Activated T-cell treated with anti-CD3 and anti-CD28 coated beads, Interleukin-2, amount 50 U/mL, for 72 hours (primary cell): ENCODE measurements at places on chromosomes 1 and 21. TPM values are rescaled to one million over a fixed set of nuclear protein-coding genes. Genes with fewer than 3 reads are reported as not detected.

S100A12 gene
- not detected for total RNA-seq

HFM1 gene
- not detected for total RNA-seq

GATAD2B gene
- total RNA-seq = 106 TPM

KRTAP12-4 gene
- total RNA-seq = not detected

KCNH1 gene
- total RNA-seq = not detected

HES5 gene
- total RNA-seq = not detected

ZYG11A gene
- total RNA-seq = 0.35 TPM

LAMB3 gene
- total RNA-seq = 26.0 TPM

VAMP3 gene
- 19.7 TPM for total RNA-seq

F11R gene
- total RNA-seq = 38.8 TPM

GRCh38 chr1:152164517-152165136 lies 5.6 kb upstream of the RPTN start:
- H3K4me1 ChIP-seq = peaks cover 8% of the 10 kb centered on the region
- no peak overlapping the region for H3K27ac ChIP-seq
- H3K27me3 ChIP-seq = peaks cover 40% of the 10 kb centered on the region
- H3K36me3 ChIP-seq = no peaks in the 10 kb centered on the region

GRCh38 chr1:89953131-89953626 lies 41.7 kb upstream of the ZNF326 start:
- DNase-seq = peak; percentile 49
- H3K4me3 ChIP-seq = no peak overlapping the region
- no peaks in the 10 kb centered on the region for H3K36me3 ChIP-seq
- no peak overlapping the region for H3K27ac ChIP-seq

- H3K27me3 ChIP-seq = no peaks in the 10 kb centered on the region
- peaks cover 27% of the 10 kb centered on the region for H3K36me3 ChIP-seq
- no peak overlapping the region for H3K4me3 ChIP-seq
These were observed 29.3 kb downstream of the PIK3CD start for GRCh38 chr1:9680828-9681227.

- no peak overlapping the region for H3K4me3 ChIP-seq
- no peak overlapping the region for H3K27ac ChIP-seq
- H3K36me3 ChIP-seq = no peaks in the 10 kb centered on the region
- no peak for DNase-seq
- H3K27me3 ChIP-seq = peaks cover 1% of the 10 kb centered on the region
These were observed 73.7 kb upstream of the UBE2U start for GRCh38 chr1:64129701-64130100.

DNA sequence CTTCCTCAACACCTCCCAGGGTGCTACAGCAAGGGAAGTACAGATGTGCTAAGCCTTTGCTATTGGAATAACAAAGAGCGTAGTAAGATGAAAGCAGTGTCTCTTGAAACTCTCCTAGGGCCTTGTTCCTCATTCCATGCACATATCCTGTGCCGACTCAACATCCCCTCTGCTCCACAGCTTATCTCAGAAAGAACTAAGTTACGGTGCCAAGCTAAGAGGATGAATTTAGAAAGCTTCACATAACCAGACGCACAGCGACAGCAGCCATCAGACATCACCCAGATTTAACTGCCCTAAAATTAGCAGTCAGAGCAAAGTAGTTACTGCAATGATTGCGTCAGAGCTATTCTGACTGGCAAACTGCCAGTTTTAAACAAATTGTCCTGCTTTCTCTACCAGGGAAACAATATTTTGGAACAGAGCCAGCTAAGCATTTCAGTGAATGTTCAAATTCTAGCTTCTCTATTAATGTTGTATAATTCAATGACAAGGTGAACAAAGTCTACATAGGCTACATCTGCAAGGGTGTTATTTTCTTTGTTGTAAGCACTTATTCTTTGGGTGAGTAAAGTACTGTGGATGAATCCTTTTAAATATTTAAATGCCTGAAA lies 9.5 kb downstream of the SIPA1L2 start:
- H3K36me3 ChIP-seq = no peaks in the 10 kb centered on the region
- H3K4me1 ChIP-seq = peaks cover 12% of the 10 kb centered on the region
- DNase-seq = no peak

GRCh38 chr21:36881228-36881627 lies 85.2 kb downstream of the HLCS start:
- H3K27ac ChIP-seq = no peak overlapping the region
- no peak overlapping the region for H3K4me3 ChIP-seq

- no peaks in the 10 kb centered on the region for H3K36me3 ChIP-seq
- H3K27ac ChIP-seq = peak overlapping the region; percentile 27
- DNase-seq = no peak
- H3K4me1 ChIP-seq = peaks cover 42% of the 10 kb centered on the region
- H3K27me3 ChIP-seq = no peaks in the 10 kb centered on the region
These were observed 60.3 kb downstream of the TBX19 start for GRCh38 chr1:168340781-168341482.

DNA sequence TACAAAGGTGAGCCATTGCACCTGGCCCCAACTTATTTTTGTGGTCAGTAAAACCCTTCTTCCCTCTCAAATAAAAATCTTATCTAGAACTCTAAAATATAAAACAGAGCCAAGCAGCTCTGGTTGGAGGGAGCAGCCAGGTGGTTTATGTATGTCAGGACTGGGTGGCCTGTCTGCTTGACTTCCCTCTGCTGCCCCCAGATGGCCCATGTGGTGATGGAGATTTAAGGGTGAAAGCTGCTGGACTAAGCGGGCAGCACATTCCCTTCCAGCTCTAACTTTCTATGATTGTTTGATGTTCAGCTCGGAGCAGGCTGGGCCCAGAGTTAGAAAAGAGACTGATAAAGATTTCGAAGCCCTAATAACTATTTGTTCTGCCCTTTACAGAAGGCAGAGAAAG lies 11.9 kb upstream of the PAQR6 start:
- H3K4me3 ChIP-seq = no peak overlapping the region
- H3K27me3 ChIP-seq = no peaks in the 10 kb centered on the region
- H3K27ac ChIP-seq = peak overlapping the region; percentile 44
- H3K4me1 ChIP-seq = no peaks in the 10 kb centered on the region

GRCh38 chr1:58608945-58609344 lies 31.9 kb upstream of the TACSTD2 start:
- H3K36me3 ChIP-seq = peaks cover 9% of the 10 kb centered on the region
- H3K4me3 ChIP-seq = no peak overlapping the region
- H3K4me1 ChIP-seq = no peaks in the 10 kb centered on the region
- no peak overlapping the region for H3K27ac ChIP-seq
- no peak for DNase-seq
- peaks cover 48% of the 10 kb centered on the region for H3K27me3 ChIP-seq

- DNase-seq = peak; percentile 59
- H3K4me1 ChIP-seq = peaks cover 94% of the 10 kb centered on the region
- H3K27ac ChIP-seq = peak overlapping the region; percentile 100
- H3K4me3 ChIP-seq = peak overlapping the region; percentile 91
- no peaks in the 10 kb centered on the region for H3K36me3 ChIP-seq
These were observed 57.9 kb upstream of the S1PR1 start for GRCh38 chr1:101178688-101179491.

- peaks cover 59% of the 10 kb centered on the region for H3K4me1 ChIP-seq
- no peaks in the 10 kb centered on the region for H3K36me3 ChIP-seq
- no peak overlapping the region for H3K27ac ChIP-seq
- H3K27me3 ChIP-seq = peaks cover under 1% of the 10 kb centered on the region
- no peak overlapping the region for H3K4me3 ChIP-seq
These were observed 9.7 kb upstream of the GBP6 start for GRCh38 chr1:89354205-89354604.

DNA sequence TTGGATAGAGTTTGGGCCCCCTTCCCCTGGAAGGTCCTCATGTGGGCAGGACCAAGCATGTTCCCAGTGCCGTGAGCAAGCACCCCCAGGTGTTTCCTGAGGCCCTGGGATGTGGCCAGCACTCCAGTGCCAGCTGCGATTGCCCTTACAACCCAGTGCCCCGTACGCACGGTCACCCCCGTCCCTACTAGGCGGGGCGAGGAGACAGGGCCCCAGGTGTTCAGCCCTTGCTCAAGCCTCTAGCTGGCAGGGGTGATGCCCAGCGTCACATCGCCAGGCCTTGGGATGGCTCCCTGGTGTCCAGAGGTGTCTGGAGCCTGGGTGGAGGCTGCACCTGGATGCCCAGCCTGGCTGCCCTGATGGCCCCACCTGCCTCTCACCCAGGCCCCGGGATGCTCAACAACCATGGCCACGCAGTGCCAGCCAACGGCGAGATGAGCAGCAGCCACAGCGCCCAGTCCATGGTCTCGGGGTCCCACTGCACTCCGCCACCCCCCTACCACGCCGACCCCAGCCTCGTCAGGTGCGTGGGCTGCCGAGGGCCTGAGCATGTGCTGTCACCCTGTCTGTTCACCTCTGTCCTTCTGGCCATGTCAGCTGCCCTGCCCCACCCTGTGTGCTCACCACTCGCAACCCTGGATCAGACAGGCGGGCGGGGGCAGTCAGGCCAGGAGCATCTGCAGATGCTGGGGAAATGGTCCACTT lies 21.6 kb upstream of the CCDC27 start:
- no peaks in the 10 kb centered on the region for H3K36me3 ChIP-seq
- DNase-seq = no peak
- no peak overlapping the region for H3K4me3 ChIP-seq
- H3K4me1 ChIP-seq = no peaks in the 10 kb centered on the region
- no peak overlapping the region for H3K27ac ChIP-seq

- H3K27ac ChIP-seq = no peak overlapping the region
- H3K27me3 ChIP-seq = no peaks in the 10 kb centered on the region
- H3K36me3 ChIP-seq = peaks cover 2% of the 10 kb centered on the region
- DNase-seq = no peak
- no peak overlapping the region for H3K4me3 ChIP-seq
These were observed 23.7 kb downstream of the JAK1 start for GRCh38 chr1:64942675-64943074.

GRCh38 chr21:33886321-33886720 lies 29.3 kb downstream of the ATP5PO start:
- H3K4me3 ChIP-seq = no peak overlapping the region
- H3K36me3 ChIP-seq = no peaks in the 10 kb centered on the region
- H3K4me1 ChIP-seq = no peaks in the 10 kb centered on the region
- H3K27ac ChIP-seq = no peak overlapping the region

DNA sequence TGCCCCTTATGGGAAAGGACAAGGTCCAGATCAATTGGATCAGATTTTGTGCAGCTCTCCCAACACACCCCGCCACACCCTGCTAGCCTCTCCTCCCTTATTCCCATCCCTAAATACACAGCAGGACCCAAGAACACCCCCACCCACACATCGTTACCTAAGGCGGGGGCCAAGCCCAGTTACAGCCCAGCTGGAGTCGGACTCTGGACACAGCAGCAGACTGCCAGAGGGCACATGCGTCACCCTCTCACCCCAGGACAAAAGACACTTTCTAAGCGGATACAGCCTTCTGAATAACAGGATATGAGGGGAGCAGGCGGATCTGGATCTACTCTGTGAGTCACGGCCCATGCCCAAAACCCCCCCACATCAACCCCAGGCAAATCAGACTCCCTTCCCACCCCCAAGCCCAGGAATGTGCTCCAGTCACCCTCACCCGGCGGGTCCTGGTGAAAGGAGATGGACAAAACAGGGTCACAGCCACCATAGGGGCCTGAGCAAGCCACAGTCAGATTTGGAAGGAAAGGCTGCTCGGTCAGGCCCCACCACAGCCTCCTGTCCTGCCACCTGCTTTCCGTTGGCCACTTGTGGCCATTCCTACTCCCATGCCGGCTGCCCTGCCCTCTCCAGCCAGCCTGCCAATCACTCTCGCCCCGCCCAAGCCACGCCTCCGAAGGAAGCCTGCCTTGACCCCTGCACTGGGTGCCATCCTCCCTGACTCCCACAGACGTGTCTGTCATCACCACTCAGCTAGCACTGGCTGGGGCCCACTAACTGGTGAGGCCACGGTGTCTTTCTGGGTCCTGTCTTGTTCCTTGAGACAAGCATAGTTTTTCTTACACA lies 4.0 kb downstream of the S100A16 start:
- H3K4me3 ChIP-seq = no peak overlapping the region
- H3K27me3 ChIP-seq = no peaks in the 10 kb centered on the region
- DNase-seq = no peak
- H3K27ac ChIP-seq = no peak overlapping the region

GRCh38 chr1:208834381-208835096 lies 590.4 kb upstream of the PLXNA2 start:
- DNase-seq = no peak
- H3K4me3 ChIP-seq = no peak overlapping the region
- no peaks in the 10 kb centered on the region for H3K36me3 ChIP-seq
- no peaks in the 10 kb centered on the region for H3K27me3 ChIP-seq

GRCh38 chr1:158830904-158831507 lies at the start of gene MNDA:
Gene MNDA, plus strand, starts transcription at chr1:158831351. Its CDS starts 10,803 bp downstream, at chr1:158842154.
- H3K27ac ChIP-seq = peak within 1 kb of the TSS; percentile 41
- peaks cover 8% of the 10 kb centered on the region for H3K27me3 ChIP-seq
- no peak for DNase-seq
- H3K4me1 ChIP-seq = peaks cover 15% of the 10 kb centered on the region
- peak within 1 kb of the TSS; percentile 47 for H3K4me3 ChIP-seq

DNA sequence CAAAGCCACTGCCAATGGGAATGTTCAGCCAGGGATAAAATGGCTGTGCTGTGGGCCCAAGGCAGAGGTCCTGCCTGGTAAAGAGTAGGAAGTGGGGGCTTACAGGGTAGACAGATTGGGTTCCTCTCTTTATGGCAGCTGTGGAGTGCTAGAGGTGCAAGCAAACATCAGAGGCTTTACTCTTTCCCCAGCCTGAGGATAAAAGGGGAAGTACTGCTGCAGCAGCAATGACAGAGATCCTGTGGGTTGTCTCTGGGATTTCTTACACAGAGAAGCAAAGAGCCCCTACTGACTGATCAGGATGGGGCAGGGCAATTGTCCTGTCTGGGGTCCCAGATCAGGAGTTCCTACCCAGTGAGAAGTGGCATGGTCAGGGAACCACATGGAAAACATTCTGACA lies 54.2 kb downstream of the DRAM2 start:
- no peak overlapping the region for H3K27ac ChIP-seq
- H3K36me3 ChIP-seq = no peaks in the 10 kb centered on the region
- H3K27me3 ChIP-seq = peaks cover 12% of the 10 kb centered on the region
- DNase-seq = no peak

- H3K4me3 ChIP-seq = no peak overlapping the region
- H3K36me3 ChIP-seq = no peaks in the 10 kb centered on the region
- H3K27ac ChIP-seq = no peak overlapping the region
- no peak for DNase-seq
These were observed 227.5 kb downstream of the HMCN1 start for GRCh38 chr1:185961664-185962063.

- no peaks in the 10 kb centered on the region for H3K36me3 ChIP-seq
- DNase-seq = no peak
- no peak overlapping the region for H3K4me3 ChIP-seq
- no peaks in the 10 kb centered on the region for H3K4me1 ChIP-seq
- no peak overlapping the region for H3K27ac ChIP-seq
These were observed 124.5 kb upstream of the CSF3R start for GRCh38 chr1:36607263-36607651.

DNA sequence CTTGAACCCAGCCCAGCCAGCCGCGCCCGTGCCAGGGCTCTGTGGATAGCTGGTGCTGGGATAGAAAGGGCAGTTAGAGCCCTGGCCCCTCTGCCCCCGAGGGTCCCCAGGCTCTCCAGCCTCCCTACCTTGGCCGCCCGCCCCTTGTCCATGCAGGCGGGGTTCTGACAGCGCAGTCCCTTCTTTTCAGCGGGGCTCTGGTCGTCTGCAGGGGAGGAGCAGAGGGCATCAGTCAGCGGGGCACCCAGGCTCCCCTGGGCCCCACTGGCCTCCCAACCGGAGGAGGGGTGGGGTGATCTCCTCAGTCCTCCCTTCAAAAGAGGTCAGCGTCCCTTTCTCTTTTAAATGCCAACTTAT lies 4.9 kb upstream of the PLEKHG5 start:
- H3K36me3 ChIP-seq = no peaks in the 10 kb centered on the region
- H3K4me3 ChIP-seq = peak overlapping the region; percentile 53
- no peak overlapping the region for H3K27ac ChIP-seq
- no peak for DNase-seq
- H3K4me1 ChIP-seq = peaks cover 12% of the 10 kb centered on the region

GRCh38 chr1:214028649-214029406 lies 41.1 kb downstream of the PROX1 start:
- H3K4me3 ChIP-seq = no peak overlapping the region
- no peaks in the 10 kb centered on the region for H3K36me3 ChIP-seq
